ENCODE measurements at places on chromosomes 6 and 20. TPM values are rescaled to one million over a fixed set of nuclear protein-coding genes. Genes with fewer than 3 reads are reported as not detected.

Gene SLC17A3
- total RNA-seq: not detected

Gene ABCC10
- total RNA-seq: 46.5 TPM

Gene GHRH
- 3.9 TPM for total RNA-seq

Gene DNMT3B
- total RNA-seq: 18.2 TPM

Gene L3MBTL1
- total RNA-seq: 23.1 TPM

Gene LRRC73
- 1.5 TPM for total RNA-seq

Gene OR2H2
- not detected for total RNA-seq

Gene RAB44
- 0.07 TPM for total RNA-seq

Gene TRIM40
- not detected for total RNA-seq

Gene TP53INP2
- 60.7 TPM for total RNA-seq

Gene LPA
- 0.31 TPM for total RNA-seq

Gene HLA-DQB1
- total RNA-seq: 12.8 TPM

- no peak for DNase-seq
These were observed 363.5 kb downstream of the SAMD5 start for GRCh38 chr6:147872002-147872401.

GRCh38 chr20:32485770-32486478 is 99.2 kb downstream of the NOL4L start:
- DNase-seq: no peak

DNA sequence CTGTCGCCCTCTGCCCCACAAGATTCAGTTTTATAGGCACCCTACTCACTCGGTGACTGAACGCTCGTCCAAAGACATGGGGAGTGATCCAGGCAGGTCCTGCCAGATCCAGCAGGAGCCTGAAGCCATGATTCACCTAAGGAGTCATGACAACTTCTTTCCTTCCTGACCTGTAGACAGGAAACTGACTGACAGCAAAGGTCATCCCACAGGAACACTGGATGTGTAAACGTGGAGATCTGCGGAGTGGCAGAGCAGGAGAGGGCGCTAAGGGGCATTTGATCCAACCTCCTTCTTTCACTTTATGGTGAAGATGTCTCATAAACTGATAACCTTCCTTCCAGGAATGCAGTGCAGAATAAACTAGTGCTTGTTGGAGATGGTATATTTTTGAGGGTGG is 192.2 kb downstream of the GJA10 start:
- DNase-seq: no peak

DNA sequence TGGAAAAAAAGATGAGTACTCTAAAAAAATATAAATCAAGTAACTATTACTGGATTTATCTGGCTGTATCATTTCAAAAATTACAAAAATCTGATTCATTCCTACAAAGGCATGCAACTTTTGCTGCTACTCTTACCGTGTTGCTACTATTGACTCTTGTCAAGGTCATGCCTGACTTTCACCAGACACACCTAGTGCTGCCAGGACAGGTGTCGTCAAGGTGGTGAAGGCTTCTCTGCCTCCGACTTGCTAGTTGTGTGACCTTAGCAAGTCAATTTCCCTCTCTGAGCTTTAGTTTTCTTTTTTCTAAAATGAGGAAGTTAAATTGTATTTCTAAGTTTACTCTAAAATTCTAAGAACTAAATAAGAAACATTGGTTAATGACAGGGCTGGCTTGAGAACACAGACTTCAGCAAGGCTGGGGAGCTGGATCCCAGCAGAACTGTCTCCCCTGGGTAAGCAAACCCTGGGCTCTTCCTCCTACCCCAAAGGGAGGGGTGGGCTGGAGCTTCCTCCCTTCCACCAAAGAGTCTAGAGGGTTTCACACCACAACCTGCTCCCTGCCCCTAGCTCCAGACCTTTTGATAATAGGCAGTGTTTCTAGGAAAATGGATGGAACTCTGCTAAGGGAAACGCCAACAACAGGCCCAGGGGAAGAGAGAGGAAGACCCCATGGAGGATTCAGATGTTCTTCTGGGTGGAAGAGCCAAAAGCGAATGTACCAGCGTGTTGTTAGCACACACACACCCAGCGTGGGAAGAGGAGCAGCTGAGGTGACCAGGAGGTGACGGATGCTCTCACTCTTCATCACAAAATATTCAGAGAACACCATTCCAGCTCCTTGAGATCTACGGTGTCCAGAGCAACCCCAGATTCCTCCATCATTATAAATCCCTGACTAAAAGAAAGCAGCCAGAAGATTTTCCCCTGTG is 47.9 kb upstream of the CITED2 start:
- no peak for DNase-seq

- DNase-seq: no peak
These were observed 121.9 kb upstream of the ASCC3 start for GRCh38 chr6:101003075-101003474.

GRCh38 chr20:4666001-4666479 is 55.7 kb upstream of the PRND start:
- DNase-seq: no peak

GRCh38 chr6:119171864-119172588 is 93.6 kb upstream of the FAM184A start:
- no peak for DNase-seq

- no peak for DNase-seq
These were observed 3.0 kb upstream of the TGM2 start for GRCh38 chr20:38167851-38168760.

DNA sequence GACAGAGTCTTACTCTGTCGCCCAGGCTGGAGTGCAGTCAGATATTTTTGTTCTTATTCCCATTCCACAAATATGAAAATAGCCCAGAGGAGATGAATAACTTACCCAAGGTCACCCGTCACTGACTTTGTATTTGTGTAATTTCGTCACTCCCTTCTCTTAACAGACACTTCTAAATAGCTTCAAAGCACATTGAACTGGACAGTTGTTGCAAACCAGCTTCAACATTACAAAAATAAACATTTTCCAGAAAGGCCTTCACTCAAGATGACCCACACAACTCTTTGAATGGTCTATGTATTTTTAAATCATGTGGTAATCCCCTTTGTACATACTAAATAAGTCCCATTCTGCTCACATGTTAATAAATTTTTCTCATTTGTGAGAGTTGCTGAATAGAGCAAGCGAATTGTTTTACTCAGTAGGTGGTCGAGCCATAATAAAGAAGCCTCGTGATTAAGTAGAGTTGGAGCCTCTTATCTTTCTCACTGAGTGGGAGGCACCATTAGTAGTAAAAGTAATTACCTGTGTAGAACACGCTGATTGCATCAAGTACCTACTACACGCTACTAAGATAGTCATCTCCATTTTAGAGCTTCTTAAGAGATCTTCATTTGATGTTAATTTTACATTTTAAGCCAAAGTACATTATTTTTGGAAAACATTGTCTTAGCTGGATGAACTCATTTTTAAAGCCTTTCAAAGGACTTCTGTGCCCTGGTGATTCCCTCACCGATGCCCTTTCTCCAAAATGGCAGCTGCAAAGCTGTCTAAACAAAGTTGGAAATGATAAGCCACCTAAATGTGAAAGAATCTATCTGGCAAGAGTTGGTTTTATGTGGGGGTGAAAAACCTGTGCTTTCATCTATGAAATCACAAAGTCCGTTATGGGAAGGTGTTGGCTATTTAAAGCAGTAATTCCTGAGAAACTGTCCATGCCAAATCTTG is 110.0 kb downstream of the TSHZ2 start:
- DNase-seq: no peak

DNA sequence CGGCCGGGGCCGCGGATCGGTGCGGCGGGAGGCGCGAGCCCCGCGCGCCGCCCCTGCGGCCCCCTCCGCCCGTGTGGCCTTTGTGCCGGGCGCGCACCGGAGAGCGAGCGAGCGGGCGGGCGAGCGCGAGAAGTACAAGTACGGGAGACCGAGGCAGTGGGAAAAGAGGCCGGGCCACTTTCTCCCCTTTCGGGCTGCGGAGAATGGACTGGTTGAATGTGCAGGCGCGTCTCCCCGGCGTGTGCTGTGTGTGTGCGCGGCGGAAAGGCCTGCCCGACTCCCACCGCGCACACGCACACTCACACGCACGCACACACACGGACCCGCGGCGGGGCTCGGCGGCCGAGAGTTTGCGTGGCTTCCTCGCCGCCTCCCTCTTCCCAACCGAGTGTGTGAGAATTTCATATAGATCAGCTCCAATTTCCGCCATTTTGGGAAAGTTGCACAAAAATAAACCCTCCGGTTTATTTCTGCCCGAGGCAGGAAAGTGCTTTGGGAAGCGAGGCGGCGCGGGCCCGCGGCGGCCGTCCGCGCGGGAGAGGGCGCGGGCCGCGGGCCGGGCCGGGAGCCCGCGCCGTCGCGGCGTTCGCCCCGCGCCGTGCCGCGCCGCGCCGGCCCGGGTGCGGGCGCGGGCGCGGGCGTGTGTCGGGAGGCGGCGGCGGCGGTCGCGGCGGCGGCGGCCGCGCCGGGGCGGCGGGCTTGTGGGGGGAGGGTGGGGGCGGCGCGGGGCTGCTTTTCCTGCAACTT is 1.1 kb downstream of the L3MBTL3 start:
- DNase-seq: no peak

DNA sequence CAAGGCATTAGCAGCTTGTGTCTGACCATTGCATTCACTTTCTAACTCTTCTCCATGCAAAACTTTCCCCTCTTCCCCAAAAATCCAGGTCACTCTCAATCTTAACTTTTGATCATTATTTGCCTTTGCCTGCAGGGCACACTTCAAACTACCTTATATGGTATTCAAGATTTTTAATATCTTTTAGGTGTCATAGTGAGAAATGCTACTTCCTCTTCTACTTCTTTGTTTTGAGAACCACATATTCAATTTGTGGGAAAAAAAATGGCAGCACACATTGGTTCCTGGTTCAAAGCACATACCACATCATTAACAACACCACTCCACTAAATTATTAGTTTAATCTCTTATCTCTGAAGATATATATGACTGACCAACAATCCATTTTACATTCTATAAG is 1267.0 kb upstream of the CITED2 start:
- DNase-seq: no peak

DNA sequence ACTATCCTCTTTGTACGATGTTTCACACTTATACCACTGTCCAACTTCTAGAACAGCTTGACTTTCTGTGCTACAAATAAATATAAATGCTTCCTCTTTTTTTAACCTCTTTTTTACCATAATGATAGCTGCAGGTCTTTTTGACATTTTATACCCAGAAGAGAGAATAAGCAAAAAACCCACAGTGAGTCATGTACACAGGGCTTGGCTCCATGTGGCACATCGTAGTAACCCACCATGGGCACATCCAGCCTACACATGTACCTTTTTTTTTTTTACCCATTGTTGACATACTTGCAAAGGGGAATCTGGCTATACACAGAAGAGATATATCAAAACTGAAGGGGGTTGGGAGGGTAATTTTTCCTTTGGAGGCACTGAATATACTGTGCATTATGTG is 59.5 kb upstream of the RSPO3 start:
- DNase-seq: no peak

GRCh38 chr6:169960886-169961611 is 209.6 kb downstream of the ERMARD start:
- peak; percentile 58 for DNase-seq

DNA sequence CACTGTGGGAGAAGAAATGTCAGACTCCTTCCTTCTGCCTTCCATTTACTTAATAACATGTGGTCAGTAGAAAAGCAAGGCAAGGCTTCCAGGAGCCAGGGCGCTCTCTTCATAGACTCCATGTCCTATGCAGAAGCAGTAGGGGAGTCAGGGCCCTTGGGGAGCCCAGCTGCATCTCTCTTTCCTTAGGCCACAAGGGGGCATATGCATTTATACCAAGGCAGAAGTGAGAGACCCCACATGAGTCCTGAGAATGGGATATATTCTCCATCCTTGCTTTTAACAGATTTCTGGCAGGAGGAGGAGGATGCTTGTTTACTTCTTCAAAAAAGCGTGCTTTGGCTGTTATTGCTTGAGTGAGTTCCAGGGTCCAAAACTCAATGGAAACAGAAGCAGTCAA is 198.5 kb downstream of the HIVEP2 start:
- DNase-seq: no peak

DNA sequence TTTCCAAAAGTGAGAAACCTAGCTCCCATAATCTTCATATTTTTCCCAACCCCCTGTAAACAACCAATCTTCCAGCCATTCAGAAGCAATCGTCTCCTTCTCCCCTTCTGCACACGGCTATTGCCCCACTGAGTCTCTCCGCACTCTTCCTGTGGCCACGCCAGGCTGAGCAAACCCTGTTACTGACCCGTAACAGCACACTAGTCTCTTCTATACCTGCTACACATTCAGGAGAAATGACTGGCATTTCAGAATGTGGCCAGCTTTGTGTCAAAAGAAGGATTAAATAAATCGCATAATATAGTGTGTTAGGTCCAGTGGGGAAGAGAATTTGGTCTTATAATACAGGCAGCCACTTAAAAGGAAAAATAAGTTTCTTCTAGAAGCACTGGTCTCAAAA is 41.4 kb downstream of the ECT2L start:
- no peak for DNase-seq

- DNase-seq: no peak
These were observed 2.5 kb downstream of the BTN3A1 start for GRCh38 chr6:26404546-26404945.

GRCh38 chr20:37218441-37218840 is 39.1 kb upstream of the MROH8 start:
- no peak for DNase-seq

DNA sequence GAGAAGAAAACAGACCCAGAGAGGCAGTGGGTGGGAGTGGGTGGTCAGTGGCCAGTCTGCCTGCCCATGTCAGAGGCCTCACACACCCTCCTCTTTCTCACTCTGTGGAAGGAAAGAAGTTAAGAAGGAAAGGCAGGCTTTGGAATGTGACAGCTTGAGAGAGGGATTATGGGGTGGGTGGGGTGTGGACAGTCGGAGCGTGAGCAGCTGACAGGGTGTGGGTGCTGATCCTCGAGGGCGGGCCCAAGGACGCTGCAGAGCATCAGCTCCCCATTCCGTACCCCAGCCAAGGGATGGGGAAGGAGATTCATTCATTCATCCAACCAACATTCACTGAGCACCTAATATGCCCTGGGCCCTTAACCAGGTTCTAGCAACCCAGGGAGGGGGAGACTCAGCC is 4.8 kb downstream of the TGM6 start:
- DNase-seq: no peak

- no peak for DNase-seq
These were observed 9.0 kb upstream of the NRSN1 start for GRCh38 chr6:24117021-24117420.

DNA sequence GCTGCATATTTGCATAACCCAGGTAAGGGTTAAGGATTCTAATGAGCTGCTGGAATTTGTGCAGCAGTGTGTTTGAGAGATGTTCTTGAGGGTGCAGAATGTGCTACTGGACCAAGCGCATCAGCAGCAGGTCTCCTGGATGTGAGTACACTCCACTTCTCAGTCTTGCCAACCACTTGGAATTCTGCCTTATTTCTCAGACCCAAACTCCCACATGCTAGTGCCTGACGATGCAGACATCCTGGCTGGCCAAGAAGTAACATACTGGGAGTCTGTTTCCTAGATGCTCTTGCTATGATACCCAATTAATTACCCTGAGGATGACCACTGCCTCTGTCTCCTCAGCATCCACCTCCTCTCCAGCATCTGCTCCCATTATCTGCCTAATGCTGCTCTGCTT is 186.6 kb downstream of the MOXD1 start:
- DNase-seq: no peak

DNA sequence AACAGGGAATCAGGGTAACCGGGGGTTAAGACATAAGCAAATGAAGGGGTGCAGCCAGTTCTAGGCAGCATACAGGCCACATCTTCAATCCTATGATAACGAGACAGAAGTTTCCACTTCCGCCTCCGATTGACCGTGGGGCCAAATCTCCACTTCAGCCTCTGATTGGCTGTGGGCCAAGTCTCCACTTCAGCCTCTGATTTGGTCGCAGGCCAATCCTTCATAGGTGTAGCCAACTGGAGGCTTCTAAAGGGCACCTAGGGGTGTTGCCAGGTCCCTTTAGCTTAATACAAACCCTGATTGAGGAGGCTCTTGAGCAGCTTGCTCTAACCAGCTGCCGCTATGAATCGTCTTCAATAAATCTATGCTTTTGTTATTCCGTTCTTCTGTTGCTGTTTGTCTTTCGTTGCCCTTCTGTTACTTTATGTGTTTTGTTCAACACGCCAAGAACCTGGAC is 2.1 kb upstream of the ERGIC3 start:
- no peak for DNase-seq

Data from type B pancreatic cell (in vitro differentiated cells).